ENCODE measurements at places on chromosomes 11 and 22.

- no peaks in the 10 kb centered on the region for H3K27me3 ChIP-seq
- no peak overlapping the region for H3K4me3 ChIP-seq
- H3K4me1 ChIP-seq: peaks cover 23% of the 10 kb centered on the region
- no peak for DNase-seq
- H3K27ac ChIP-seq: peak overlapping the region; percentile 6
Observed at GRCh38 chr11:130582981-130583380, 134.5 kb downstream of the ADAMTS15 start.

DNA sequence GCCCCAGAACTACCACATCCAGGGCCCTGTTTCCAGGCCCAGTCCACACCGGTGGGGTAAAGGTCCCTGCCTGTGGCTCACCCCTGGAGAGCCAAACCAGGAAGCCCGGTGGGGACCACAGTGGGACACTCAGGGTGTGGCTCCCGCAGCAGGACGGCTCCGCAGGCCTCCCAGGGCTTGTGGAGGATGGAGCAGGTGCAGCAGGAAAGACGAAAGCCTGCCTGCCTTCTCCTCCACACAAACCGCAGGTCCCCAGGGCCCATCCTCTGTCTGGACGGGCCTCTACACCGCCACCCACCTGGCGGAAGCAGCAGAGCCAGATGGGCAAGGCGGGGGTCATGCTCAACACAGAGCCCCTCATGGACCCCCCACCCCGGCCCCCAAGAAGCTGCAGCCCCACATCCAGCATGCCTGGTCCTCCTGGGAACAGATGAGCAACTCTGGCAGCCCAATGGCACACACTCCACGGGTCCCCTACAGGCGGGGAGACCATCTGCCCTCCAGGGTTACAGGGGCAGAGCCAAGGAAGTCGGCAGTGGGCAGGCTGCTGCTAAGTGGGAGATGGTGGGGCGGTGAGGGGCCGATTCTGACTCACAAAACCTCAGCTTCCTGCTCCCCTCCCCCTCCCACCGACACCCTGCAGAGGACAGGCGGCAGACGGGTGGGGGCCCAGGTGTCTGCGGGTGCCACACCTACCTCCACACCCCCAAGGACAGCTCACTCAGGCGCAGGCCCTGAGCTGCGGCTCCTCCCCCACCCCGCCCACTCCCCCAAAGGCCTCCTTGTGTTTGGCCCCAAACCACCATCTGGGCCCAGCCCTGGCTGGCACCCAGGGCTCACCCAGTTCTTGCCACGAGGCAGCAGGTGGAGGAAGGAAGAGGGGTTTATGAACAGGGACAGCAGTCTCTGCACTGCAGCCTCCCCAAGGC lies 5.2 kb downstream of the SBF1 start:
- H3K36me3 ChIP-seq: peaks cover 36% of the 10 kb centered on the region
- no peaks in the 10 kb centered on the region for H3K27me3 ChIP-seq
- DNase-seq: no peak
- H3K4me3 ChIP-seq: no peak overlapping the region
- H3K4me1 ChIP-seq: peaks cover 56% of the 10 kb centered on the region

GRCh38 chr11:41457216-41458014 lies 2.0 kb downstream of the LRRC4C start:
- DNase-seq: no peak
- H3K4me3 ChIP-seq: no peak overlapping the region
- H3K36me3 ChIP-seq: no peaks in the 10 kb centered on the region
- no peak overlapping the region for H3K27ac ChIP-seq
- peaks cover 4% of the 10 kb centered on the region for H3K4me1 ChIP-seq

DNA sequence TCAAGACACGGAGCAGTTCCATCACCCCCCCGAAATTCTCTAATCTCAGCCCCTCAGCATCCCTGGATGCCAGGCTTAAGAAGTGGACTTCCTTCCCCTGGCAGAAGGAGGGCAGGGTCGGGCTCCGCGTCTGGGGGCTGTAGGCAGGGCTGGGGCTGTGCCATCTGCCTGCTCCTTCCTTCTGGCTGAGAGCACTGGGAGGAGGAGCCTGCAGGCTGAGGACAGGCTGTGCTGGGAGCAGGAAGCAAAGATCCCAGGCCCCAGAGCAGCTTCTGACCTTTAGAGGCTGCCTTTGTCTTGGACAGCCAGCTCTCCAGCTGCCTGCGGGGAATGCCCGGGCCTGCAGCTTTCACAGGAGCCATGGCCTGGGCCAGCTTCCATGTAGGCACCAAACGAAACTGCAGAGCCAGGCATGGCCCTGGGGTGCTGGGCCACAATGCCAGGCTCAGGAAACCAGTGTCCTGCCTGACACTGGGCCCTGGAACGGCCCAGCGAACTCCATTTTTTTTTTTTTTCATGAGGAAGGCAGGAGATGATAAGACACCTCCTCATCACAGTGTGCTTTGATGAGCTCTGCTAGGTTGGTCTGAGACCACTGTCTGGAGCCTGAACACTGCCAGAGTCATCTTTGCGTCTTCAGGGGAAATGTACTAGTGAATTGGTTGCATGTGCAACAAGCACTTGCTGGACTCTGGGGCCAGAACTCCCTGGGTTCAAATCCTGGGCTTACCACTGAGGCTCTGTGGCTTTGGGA lies 67.9 kb downstream of the MCM5 start:
- DNase-seq: no peak
- H3K4me1 ChIP-seq: peaks cover 21% of the 10 kb centered on the region
- no peaks in the 10 kb centered on the region for H3K27me3 ChIP-seq
- H3K27ac ChIP-seq: peak overlapping the region; percentile 82
- no peaks in the 10 kb centered on the region for H3K36me3 ChIP-seq

- no peaks in the 10 kb centered on the region for H3K27me3 ChIP-seq
- H3K4me1 ChIP-seq: peaks cover 42% of the 10 kb centered on the region
Observed at GRCh38 chr22:24400726-24401596, 26.4 kb upstream of the ADORA2A start.

DNA sequence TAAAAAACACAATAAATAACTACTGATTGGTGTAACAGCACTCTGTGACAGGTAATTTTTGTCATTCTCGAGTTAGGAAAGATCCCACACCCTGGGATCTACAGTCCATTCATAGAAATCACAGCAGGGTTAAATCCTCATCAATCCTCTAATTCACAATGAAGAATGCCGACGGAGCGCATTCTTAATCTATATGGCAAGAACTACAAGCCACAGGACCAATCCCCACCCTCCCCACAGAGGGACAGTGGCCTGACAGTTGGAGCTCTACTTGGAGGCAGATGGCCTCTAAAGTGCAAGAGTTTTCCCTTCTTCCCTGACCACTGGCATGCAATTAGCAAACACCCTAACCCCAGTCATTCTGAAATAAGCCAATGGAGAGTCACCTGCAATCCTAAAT lies 34.2 kb downstream of the TCF20 start:
- H3K36me3 ChIP-seq: no peaks in the 10 kb centered on the region
- no peaks in the 10 kb centered on the region for H3K27me3 ChIP-seq
- H3K4me3 ChIP-seq: no peak overlapping the region
- no peaks in the 10 kb centered on the region for H3K4me1 ChIP-seq
- DNase-seq: no peak

DNA sequence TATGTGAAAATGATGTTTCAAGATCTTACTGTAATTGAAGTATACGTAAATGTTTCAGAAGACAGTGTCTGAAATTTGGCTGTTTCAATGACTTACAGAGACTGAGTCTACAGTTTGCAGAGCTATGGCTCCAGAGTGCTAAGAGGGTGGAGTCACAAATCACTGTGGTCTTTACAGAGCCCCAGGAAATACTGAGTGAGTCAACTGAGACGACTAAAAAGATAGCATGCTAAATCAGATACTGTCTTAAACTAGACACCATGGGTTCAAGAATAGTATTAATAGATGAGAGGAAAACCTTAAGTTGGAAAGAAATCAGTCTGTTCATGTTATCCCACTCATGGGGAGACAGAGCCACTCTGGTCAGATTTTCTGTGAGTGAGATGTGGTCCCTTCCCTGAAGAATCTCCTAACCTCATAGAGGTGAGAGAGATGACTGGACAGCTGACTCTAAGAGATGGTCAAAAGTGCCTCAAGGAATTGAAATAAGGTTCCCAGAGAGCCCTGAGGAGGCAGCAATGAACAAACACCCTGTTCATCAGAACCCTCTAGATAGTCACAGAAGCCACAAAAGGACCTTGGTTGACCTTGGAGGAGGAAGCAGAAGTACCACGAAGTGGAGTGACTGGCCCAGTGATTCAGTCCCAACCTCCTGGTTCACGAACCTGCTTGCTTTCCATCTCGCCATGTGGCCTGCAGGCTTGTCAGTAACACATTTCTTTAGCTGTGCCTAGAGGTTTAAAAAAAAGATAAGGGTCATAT lies 30.2 kb downstream of the C11orf91 start:
- no peaks in the 10 kb centered on the region for H3K4me1 ChIP-seq
- no peak overlapping the region for H3K27ac ChIP-seq
- H3K4me3 ChIP-seq: no peak overlapping the region
- no peaks in the 10 kb centered on the region for H3K27me3 ChIP-seq

- H3K4me1 ChIP-seq: no peaks in the 10 kb centered on the region
- no peak overlapping the region for H3K27ac ChIP-seq
Observed at GRCh38 chr11:36499315-36499714, 10.8 kb downstream of the TRAF6 start.

DNA sequence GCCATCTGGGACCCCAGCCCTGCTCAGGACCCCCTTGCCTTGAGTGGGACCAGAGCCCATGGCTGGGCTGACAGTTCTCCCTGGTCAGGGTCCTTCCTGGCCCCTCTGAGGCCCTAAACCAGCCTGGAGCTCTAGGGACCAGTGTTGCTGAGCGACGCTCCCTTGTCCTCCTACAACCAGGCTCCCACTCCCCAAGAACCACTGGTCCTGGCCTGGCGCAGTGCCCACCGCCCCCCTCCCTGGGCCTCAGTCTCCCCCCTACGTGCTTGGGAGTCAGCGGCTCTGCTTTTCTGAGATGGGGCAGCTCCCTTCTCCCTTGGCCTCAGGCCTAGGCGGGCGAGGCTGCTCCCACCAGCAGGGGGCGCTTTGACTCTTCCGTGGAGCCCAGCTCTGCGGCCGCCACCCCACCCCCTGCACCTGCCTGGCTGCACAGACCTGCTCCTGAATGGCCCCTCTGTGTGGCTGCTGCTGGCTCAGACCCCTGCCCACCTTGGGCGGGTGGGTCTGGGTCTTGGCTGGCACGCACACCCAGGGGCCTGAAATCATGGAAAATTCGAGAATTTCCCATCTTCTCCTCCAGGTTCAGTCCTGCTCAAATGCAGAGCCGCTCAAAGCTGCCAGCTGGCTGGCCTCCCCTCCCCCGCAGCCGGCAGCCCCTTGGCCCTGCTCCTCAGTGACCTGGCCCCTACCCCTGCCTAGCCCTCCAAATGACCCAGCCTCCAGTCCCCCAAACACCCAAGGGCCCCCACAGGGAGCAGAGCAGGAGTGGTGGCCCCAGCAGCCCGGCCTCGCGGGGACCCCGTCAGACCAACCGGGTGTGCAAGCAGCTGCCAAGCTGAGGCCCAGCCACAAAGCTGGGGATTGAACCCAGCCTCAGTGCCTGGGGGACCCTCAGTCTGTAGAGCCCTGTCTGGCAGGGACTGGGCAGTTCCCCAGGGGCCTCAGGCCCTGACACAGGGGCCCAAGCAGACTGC lies 9.1 kb downstream of the PRR33 start:
- peak overlapping the region; percentile 2 for H3K4me3 ChIP-seq
- H3K27me3 ChIP-seq: no peaks in the 10 kb centered on the region
- peak overlapping the region; percentile 84 for H3K27ac ChIP-seq

DNA sequence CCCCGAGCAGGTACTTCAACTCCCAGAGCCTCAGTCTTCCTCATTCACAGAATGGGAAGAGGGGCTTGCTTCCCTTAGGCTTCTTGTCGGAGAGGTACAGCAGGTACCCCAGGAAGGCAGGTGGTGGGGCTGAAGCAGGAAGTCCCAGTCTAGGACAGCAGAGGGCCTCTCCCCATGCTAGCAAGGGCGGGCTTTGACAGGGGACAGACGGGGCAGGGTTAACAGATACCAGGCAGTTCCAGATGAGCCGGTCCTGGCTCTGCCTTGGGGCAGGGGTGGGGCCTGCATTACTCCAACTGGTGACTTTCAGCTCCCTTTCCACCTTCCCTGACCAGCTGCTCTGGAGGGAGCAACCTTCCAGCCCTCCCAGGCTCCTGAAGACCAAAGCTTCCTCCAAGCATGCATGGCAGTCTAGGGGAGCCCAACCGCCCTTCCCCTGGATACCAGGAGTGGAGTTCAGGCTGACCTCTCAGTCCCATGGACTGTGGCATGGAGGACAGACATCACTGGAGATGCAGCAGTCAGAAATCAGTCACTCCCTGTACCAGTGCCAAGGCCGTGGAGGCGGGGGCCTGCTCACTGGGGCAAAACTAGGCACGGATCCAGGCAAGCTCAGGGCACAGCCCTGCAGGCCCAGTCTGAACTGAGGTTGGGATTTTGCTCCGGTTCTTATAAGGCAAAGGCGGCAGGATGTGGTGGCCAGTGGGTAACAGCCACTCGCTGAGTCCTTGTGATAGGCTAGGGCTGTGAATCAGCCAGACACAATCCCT lies 60.5 kb downstream of the NAT10 start:
- H3K4me1 ChIP-seq: no peaks in the 10 kb centered on the region
- H3K36me3 ChIP-seq: peaks cover 35% of the 10 kb centered on the region
- H3K27ac ChIP-seq: no peak overlapping the region

GRCh38 chr11:5809122-5809519 lies 397 bp downstream of the OR52N2 start:
- no peaks in the 10 kb centered on the region for H3K4me1 ChIP-seq
- H3K27ac ChIP-seq: no peak overlapping the region
- peak overlapping the region; percentile 52 for H3K4me3 ChIP-seq
- DNase-seq: no peak
- H3K36me3 ChIP-seq: no peaks in the 10 kb centered on the region
- H3K27me3 ChIP-seq: peaks cover 9% of the 10 kb centered on the region

GRCh38 chr11:60791153-60791933 lies 6.2 kb downstream of the MS4A10 start:
- peaks cover 14% of the 10 kb centered on the region for H3K4me1 ChIP-seq
- DNase-seq: no peak
- no peak overlapping the region for H3K27ac ChIP-seq
- H3K4me3 ChIP-seq: no peak overlapping the region
- no peaks in the 10 kb centered on the region for H3K27me3 ChIP-seq

GRCh38 chr22:45664136-45664646 lies 7.4 kb upstream of the ATXN10 start:
- H3K4me3 ChIP-seq: no peak overlapping the region
- H3K27me3 ChIP-seq: no peaks in the 10 kb centered on the region
- H3K4me1 ChIP-seq: no peaks in the 10 kb centered on the region

DNA sequence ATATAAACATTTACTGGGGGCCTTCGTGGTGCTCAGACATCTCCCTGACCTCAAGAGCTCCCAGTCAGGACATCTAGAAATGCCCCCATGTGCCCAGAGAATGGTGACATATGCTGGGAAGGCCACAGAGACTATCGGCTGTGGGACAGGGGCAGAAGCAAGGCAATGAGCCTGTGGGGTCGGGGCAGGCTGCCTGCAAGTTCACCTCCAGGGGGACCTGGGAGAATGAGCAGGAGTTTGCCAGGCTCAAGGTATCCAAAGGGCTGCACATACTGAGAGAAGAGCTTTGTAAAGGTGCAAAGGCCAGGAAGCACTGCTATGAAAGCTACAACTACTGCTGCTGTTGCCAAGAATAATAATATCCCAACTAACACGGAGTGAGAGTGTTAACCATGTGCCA lies 233.9 kb downstream of the TENM4 start:
- no peaks in the 10 kb centered on the region for H3K27me3 ChIP-seq
- H3K4me1 ChIP-seq: no peaks in the 10 kb centered on the region
- no peak for DNase-seq
- H3K4me3 ChIP-seq: no peak overlapping the region
- H3K36me3 ChIP-seq: no peaks in the 10 kb centered on the region

GRCh38 chr22:48900327-48900597 lies 927.4 kb downstream of the BRD1 start:
- H3K4me1 ChIP-seq: no peaks in the 10 kb centered on the region
- H3K27me3 ChIP-seq: no peaks in the 10 kb centered on the region
- H3K36me3 ChIP-seq: no peaks in the 10 kb centered on the region
- no peak for DNase-seq
- H3K4me3 ChIP-seq: no peak overlapping the region

GRCh38 chr11:128324051-128324481 lies 263.3 kb downstream of the ETS1 start:
- no peaks in the 10 kb centered on the region for H3K36me3 ChIP-seq
- DNase-seq: peak; percentile 89
- no peaks in the 10 kb centered on the region for H3K27me3 ChIP-seq
- no peak overlapping the region for H3K27ac ChIP-seq
- H3K4me3 ChIP-seq: no peak overlapping the region

Measured in esophagus muscularis mucosa (tissue), 4 donors.